ENCODE measurements at places on chromosomes 16 and 17.
A peak's percentile ranks its signal among the peaks of the same experiment; 100 is the strongest.

DNA sequence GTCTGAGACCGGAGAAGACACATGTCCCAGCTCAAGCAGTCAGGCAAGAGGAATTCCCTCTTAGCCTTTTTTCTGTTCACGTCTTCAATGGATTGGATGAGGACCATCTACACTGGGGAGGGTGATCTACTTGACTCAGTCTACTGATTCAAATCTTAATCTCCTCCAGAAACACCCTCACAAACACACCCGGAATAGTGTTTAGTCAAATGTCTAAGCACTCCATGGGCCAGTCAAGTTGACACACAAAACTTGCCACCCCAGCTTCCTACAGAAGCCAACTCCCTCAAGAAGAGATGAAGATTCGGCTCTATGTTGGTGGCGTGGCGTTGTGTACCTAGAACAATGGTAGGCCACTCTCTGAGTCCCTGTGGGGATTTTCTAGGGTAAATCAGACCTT, 22.5 kb upstream of the NKD1 start:
- no peak for DNase-seq

DNA sequence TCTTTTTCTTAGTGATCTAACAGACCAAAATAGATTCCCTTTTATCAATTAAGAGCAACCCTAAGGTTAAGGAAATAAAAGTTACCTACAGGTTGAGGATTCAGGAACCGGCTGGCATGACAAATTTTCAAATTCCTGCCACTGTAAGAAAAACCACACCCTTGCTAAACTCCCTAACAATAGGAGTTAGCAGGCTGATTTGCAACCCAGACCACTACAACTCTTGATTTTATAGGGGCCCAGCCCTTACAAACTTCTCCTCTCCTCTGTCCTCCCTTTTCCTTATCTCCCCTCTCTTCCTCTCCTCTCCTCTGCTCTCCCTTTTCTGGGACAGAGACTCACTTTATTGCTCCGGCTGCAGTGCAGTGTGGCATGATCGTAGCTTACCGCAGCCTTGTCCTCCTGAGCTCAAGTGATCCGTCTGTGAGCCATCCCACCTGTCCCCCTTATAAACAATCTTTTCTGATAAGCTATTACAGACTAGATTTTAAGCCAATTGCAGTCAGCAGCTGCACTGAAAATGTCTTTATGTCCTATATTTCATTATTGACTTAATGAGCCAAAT, 418.9 kb downstream of the CDH8 start:
- DNase-seq: no peak

DNA sequence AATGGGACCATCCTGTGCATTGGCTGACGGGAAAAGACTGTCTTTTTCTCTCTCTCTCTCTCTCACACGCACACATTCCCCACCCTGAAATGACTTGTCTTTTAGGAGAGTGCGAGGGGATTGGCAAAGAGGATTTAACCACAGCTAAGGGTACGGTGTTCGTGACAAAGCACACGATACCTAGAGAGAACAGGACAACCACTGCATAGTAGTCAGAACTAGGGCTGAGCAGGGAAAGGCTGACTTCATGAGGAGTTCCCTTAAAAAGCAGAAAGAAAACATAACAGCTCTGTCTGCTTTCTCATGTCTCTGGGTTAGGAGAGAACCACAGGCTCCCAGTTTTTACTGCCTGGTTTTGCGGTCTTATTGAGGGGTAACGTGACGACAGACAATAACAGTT, 742.8 kb upstream of the SOX9 start:
- no peak for DNase-seq

DNA sequence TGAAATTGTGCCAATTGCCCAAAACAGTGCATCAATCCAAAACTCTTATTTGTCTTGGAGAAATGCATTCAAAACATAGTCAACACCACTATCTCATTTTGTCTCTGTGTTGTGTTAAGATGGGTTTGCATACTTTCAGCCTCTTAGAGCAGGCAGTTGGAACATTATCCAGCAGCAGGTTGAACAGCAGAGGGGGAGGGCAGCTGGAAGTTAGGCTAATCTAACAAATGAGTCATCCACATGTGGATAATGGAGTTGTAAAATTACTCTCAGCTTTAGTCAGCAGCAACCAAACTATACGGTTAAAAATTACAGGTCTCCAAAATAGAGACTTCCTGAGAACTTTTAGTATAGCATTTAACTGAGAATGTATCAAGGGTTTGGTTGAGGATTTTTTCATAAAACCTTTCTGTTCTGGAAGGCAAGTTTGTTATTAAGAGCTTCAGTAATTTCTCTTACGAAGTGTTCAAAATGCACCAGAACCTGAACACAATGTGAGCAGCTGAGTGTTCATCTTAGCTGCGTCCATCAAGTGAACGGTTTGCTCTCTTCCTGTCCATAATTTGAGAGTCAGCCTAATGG, 46.3 kb downstream of the PRKCA start:
- no peak for DNase-seq

- no peak for DNase-seq
Observed at GRCh38 chr16:46787909-46788308, 39.8 kb upstream of the MYLK3 start.

DNA sequence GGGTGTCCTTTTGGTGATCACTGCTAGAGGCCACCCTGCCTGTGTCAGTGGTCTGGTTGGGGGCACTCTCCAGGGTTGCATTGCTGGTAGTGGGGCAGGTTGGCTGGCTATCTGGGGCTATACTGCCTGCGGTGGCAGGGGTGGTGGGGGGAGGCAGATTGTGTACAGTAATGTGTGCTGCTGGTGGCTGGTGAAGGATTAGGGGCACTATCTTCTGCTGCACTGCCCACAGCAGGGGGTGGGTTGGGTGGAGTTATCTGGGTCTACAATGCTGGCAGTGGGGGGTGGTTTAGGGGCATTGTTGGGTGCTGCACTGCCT, 204.0 kb upstream of the WSB1 start:
- no peak for DNase-seq

- DNase-seq: no peak
Observed at GRCh38 chr17:32485261-32486110, 1.3 kb upstream of the CDK5R1 start.

- no peak for DNase-seq
Observed at GRCh38 chr16:66569827-66570405, 3.7 kb downstream of the CMTM1 start.

DNA sequence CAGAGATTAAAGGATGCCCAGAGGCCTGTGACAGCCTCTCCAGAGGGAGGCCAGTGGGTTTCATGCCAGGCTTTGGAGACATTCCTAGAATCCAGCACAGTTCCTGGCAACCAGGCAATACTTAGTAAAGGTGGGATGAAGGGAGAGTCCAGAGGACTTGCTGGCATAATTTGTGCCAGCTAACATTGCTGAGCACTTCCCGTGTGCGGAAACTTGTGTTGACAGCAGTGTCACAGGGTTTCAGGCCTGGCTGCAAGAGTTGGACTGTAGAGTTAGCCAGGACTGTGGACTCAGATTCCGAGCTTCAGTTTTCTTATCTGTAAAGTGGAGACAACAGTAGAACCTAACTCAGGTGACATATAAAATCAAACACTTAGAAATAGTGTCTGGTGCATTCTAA, 141.7 kb downstream of the SALL1 start:
- DNase-seq: no peak

- peak; percentile 75 for DNase-seq
Observed at GRCh38 chr17:47889734-47890529, 6.1 kb upstream of the SP2 start.

- no peak for DNase-seq
Observed at GRCh38 chr16:52613508-52613907, 66.6 kb upstream of the TOX3 start.

GRCh38 chr17:1907216-1907631, 77.4 kb downstream of the RPA1 start:
- DNase-seq: no peak

- no peak for DNase-seq
Observed at GRCh38 chr17:78409191-78409928, 30.9 kb downstream of the PGS1 start.

- DNase-seq: no peak
Observed at GRCh38 chr17:4381690-4382671, 15.5 kb upstream of the UBE2G1 start.

DNA sequence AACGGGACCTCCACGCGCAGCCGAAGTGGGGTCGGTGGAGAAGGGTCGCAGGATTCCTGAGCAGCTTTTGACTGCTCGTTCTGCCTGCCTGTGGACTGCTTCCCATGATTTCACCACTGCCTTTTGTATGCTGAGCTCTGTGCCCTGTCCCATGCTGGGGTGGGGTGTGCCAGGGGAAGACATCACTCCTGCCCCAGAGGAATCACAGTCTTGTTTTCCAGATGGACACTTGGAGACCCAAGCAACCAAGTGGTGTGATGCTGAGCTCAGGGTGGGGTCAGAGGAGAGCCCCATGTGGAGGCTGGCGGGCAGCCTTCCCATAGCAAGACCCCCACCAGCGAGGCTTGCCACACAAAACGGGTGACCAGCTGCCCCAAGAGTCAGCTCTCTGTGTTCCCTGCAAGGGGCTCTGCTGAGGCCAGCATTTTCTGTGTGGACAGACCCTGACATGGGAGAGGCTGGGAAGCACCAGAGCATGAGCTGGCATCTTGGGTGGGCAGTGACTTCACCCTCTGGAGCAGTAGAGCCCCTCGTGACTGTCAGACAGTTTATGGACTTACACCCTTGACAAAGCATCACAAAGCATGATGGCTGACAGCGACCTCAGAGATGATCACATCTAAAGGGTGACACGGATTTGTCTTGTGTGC, 111.9 kb downstream of the GNAO1 start:
- DNase-seq: no peak

GRCh38 chr17:66177048-66177447, 14.9 kb downstream of the CEP112 start:
- DNase-seq: no peak

GRCh38 chr17:18160128-18160856, 23.3 kb upstream of the ALKBH5 start:
- no peak for DNase-seq

DNA sequence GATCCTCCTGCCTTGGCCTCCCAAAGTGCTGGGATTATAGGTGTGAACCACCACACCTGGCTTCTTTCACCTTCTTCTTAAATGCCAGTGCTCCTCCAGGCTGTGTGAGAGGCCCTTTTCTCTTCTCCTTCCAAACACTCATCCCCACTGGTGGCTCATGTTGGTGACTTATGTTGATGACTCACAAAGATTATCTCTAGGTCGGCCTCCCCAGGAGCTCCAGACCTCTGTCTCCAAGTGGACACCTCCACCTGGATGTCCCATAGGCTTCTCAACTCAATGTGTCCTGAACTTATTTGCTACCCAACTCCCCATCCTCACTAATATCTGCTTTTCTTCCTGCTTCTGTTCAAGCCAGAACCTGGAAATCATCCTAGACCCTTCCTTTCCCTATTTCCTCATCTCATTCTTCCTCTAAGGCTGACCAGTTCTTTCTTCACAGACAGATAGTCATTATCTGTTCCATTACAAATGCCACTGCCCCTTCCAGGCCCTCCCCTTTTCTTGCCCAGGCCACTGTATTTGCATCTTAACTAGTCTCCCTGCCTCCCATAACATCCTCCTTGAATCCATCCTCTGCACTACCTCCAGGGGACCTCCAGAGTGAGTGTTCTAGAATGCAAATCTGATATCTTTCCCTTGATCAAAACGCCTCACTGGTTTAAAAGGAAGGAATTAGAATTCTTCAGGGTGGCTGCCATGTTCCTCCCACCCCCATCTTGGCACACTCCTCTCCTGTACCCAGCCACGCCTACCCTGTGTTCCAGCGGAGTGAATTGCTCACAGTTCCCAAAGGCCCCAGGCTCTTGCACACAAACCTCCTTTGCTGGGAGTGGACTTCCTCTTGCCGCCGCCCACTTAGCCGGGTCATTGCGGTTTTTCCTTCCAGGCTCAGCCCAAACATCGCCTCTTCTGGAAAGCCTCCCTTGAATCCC, 34.8 kb upstream of the FBXO47 start:
- no peak for DNase-seq

DNA sequence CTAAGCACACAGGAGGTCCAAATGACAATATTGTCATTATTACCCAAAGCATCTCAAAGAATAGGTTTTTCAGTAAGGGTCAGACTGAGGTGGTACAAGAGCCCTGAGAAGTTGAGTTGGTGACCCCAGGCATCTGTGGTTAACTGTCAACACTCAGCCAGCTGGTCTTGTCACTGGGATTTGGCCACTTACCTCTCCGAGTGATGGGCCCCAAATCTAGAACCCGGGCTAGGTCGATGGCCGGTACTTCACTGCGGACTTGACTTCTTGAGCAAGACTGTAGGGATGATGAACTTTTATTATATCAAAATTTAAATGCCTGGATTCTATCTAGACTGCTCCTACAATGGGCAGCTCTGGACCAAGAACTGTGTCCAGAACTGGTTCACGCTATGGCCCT, 11.5 kb downstream of the GP2 start:
- no peak for DNase-seq

DNA sequence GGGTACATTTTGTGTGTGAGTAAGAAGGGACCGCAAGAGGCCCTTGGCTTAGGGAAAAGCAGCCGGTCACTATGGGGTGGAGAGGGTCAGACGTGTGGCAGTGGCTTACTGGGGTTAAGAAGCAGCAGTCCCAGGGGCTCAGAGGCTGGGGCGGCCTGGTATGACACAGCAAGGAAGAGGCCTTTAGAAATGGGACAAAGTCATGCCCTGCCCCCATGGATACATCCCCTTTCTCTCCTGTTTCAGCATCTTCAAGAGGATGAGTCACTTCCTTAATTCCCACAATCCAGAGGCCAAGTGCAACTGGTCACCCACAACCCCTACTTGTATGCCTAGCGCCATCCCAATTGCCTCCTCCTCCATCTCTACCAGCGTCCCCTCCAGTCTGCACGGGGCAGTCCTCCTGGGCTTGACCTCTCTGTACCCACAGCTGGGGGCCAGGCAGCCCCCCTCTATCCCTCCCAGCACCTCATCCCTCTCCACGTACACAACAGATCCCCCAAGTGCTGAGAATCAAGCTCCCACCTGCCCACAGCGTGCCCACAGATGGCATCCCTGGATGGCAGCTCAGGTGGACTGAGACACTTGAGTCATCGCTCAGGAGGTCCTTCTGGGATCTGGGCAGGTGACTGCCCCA, 6.9 kb upstream of the EFTUD2 start:
- DNase-seq: no peak

GRCh38 chr17:2867441-2868424, 71.5 kb downstream of the RAP1GAP2 start:
- no peak for DNase-seq

DNA sequence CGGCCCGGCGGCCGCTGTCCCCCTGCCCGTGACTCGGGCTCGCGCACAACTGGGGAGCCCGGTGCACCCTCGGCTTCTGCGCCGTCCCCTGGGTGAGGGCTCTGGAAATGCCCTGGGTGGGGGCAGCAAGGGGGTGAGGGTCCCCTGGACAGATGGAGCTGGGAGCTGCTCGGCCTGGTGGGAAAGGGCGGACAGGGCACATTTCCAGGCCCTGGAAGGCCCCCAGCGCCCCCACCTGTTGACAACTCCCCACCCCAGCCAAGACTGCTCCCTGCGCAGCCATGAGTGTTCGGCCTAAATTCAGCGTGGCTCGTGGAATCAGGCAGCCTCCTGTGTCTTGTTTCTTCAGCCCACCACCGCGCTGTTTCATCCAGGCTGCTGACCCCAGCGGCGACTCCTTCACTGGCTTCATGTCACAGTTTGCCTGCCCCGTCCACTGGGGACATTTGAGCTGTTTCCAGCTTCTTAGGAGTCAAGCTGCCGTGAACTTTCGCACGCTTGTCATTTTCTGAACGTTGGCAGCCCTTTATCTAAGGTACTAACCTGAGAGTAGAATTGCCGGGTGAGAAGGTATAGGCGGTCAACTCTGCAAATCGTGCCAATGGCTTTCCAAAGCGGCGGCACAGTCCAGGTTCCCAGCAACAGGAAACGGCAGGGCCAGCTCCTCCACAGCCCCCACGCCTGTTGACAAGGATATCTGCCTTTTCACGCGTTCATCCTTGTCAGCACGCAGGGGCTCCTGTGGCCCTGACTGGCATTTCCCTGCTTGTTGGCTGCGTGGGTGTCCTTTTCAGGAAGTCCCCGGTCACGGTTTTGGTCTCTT, 895 bp downstream of the UTS2R start:
- no peak for DNase-seq
